Colonic mucosa (tissue), 4 donors: ENCODE measurements at places on chromosomes 12 and 14. TPM values are rescaled to one million over a fixed set of nuclear protein-coding genes. Genes with fewer than 3 reads are reported as not detected.

GRCh38 chr12:127145929-127146789 is 1120.8 kb upstream of the TMEM132C start:
- H3K4me3 ChIP-seq: peak overlapping the region; percentile 61
- H3K36me3 ChIP-seq: no peaks in the 10 kb centered on the region
- H3K4me1 ChIP-seq: no peaks in the 10 kb centered on the region
- H3K27ac ChIP-seq: no peak overlapping the region

- no peaks in the 10 kb centered on the region for H3K27me3 ChIP-seq
- H3K4me3 ChIP-seq: no peak overlapping the region
- no peak for DNase-seq
- H3K36me3 ChIP-seq: no peaks in the 10 kb centered on the region
- no peak overlapping the region for H3K27ac ChIP-seq
Observed at GRCh38 chr12:14018080-14018479, 36.7 kb upstream of the GRIN2B start.

DNA sequence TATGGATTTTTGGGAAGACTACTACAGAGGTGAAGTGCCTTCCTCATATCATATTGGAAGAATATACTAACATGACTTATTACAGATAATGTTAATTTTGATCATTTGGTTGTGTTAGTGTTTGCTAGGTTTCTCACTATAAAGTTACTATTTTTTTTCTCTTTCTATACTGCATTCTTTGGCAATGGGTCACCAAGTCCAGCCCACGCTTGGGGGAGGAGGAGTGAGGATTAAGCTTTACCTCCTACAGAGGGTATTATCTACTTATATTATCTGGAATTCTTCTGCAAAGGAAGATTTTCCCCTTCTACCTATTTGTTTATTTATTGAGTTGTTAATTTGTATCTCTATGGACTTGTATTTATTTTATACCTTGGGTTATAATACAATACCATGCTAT is 31.5 kb downstream of the SCN8A start:
- no peak overlapping the region for H3K27ac ChIP-seq
- no peaks in the 10 kb centered on the region for H3K36me3 ChIP-seq
- no peaks in the 10 kb centered on the region for H3K4me1 ChIP-seq

DNA sequence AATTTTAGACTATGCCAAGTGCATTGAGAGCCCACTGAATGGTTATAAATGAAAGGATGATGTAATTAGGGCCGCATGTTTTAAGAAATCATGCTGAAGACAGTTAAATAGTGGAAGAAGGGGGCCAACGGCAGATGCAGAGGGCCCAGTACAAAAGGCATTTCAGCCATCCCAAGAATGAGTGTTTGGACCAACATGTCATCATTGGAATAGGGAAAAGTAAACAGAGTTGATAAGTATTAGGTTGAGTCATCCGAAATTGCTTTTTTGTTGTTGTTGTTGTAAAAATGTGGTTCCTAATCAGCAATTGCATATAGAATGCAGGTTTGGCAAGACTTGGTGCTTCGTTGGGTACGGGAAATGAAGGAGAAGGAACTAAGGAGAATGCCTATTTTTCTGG is 29.5 kb downstream of the BMP4 start:
- H3K36me3 ChIP-seq: no peaks in the 10 kb centered on the region
- no peak overlapping the region for H3K4me3 ChIP-seq
- H3K27me3 ChIP-seq: no peaks in the 10 kb centered on the region
- no peak overlapping the region for H3K27ac ChIP-seq
- DNase-seq: no peak
- no peaks in the 10 kb centered on the region for H3K4me1 ChIP-seq

GRCh38 chr14:36020120-36021029 is 156.1 kb downstream of the PTCSC3 start:
- no peaks in the 10 kb centered on the region for H3K36me3 ChIP-seq
- no peaks in the 10 kb centered on the region for H3K4me1 ChIP-seq
- DNase-seq: no peak
- no peak overlapping the region for H3K27ac ChIP-seq
- no peaks in the 10 kb centered on the region for H3K27me3 ChIP-seq

CGRRF1 gene
- total RNA-seq: 13.2 TPM

DNA sequence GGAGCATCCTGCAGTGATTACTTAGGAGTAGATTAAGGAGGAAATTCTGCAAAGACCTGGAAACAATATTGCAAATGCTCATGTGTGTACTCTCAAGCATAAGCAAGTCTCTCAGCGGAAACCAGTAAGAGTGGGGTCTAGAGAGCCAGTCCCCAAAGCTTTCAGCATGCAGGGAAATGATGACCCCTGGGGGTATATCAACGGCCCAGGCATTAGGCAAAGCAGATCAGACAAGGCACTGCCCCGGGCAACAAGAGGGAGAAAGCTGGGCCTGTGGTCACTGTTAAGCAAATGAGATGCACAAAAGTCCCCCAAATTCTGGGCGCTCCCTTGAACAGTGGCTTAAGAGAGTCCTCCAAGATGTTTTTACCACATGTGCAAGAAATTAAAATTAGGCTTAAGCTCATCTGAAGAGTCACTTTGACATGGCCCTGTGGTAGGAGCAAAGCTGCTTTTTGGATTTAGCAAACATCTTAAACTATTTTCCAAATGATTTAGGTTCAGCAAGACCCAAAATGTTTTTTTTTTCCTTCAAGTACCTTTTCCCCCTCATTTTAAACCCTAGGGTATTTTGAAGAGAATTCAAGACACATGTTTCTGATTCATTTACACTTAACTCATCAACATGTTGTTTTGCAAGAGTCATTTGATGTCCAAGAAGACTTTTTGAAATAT is 457.1 kb upstream of the TBX3 start:
- DNase-seq: no peak
- H3K36me3 ChIP-seq: no peaks in the 10 kb centered on the region
- no peak overlapping the region for H3K27ac ChIP-seq
- no peaks in the 10 kb centered on the region for H3K4me1 ChIP-seq
- no peak overlapping the region for H3K4me3 ChIP-seq

ZNF410 gene
- 38.7 TPM for total RNA-seq

DNA sequence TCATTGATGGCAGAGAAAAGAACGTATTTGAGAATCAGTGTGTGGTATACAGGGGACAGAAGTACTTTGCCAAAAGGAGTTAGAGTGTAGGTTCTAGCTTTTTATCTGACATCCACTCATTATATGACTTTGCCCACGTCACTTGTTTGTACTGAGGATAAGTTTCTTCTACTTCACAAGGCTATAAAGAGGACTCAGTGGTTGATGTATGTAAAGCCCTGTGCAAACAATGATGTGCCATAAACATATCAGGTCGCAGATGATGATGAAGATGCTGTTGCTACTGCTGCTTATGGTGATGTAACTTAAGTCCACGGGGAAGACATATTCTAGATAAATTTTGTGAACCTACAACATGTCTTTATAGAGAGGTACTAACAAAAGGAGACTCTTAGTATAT is 66.3 kb downstream of the TRHDE start:
- no peaks in the 10 kb centered on the region for H3K27me3 ChIP-seq
- no peak overlapping the region for H3K27ac ChIP-seq
- H3K4me3 ChIP-seq: no peak overlapping the region
- DNase-seq: no peak
- H3K4me1 ChIP-seq: no peaks in the 10 kb centered on the region

GRCh38 chr14:63854330-63854729 is 1.5 kb downstream of the SYNE2 start:
- no peak for DNase-seq
- no peaks in the 10 kb centered on the region for H3K36me3 ChIP-seq
- H3K27me3 ChIP-seq: no peaks in the 10 kb centered on the region
- H3K4me3 ChIP-seq: peak overlapping the region; percentile 66
- H3K4me1 ChIP-seq: no peaks in the 10 kb centered on the region
